ENCODE measurements at places on chromosomes 4 and X.
A peak's percentile ranks its signal among the peaks of the same experiment; 100 is the strongest.

DNA sequence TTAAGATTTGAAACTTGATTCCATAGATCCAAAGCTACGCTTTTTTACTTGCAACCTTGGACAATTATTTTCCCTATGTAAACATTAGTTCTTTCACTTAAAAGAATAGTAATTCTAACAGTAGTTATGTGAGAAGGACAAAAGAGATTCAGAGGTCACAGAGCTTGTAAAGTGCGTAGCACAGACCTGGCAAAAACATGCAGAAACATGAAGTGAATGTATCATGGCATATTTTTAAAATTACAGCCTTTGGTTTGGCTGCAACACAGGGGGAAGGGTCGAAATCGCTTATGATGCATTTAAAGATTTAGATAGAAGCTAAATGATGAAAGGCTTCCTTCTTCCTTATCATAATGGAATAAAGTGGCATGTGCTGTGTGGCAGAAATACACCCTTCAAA lies 1068.8 kb downstream of the ARAP2 start:
- H3K4me1 ChIP-seq = no peaks in the 10 kb centered on the region
- H3K27me3 ChIP-seq = no peaks in the 10 kb centered on the region

DNA sequence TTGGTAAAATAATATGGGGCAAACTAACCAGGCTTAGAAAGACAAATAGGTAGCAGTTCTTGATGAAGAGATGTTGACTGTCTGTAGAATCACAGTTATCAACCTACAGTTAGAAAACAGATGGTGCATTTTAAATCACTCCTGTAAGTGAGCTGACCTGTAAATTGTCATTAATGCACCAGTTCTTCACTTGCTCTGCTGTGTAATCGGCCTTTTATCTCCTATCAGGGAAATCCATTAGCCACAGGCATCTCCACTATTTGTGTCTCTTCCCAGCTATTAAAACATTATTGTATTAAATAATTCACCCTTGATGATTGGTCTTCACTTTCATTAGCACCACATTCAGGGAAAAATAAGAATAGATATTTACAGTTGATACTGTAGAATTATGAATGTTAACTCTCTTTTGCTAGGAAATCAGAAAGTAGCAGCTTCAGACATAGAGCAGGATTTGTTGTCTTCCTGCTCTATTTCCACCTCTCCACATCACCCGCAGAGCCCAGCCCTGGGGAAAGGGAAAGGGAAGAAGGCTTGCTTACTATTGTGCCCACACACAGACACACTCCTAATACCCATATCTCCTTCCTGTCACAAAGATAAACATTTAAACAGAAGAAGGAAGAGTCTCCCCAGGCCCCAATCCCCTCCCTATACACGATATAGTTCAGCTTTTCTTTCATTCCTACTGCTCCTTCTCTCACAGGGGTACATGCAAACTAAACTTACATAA lies 97.1 kb downstream of the REELD1 start:
- H3K36me3 ChIP-seq = no peaks in the 10 kb centered on the region
- H3K27me3 ChIP-seq = no peaks in the 10 kb centered on the region
- H3K4me1 ChIP-seq = no peaks in the 10 kb centered on the region
- H3K4me3 ChIP-seq = no peak overlapping the region
- H3K27ac ChIP-seq = peak overlapping the region; percentile 38
- no peak for DNase-seq

- H3K36me3 ChIP-seq = no peaks in the 10 kb centered on the region
- peak; percentile 19 for DNase-seq
- H3K4me1 ChIP-seq = peaks cover 40% of the 10 kb centered on the region
- peak overlapping the region; percentile 38 for H3K4me3 ChIP-seq
- peak overlapping the region; percentile 7 for H3K27ac ChIP-seq
Observed at GRCh38 chr4:123412091-123412505, 15.5 kb downstream of the SPRY1 start.

DNA sequence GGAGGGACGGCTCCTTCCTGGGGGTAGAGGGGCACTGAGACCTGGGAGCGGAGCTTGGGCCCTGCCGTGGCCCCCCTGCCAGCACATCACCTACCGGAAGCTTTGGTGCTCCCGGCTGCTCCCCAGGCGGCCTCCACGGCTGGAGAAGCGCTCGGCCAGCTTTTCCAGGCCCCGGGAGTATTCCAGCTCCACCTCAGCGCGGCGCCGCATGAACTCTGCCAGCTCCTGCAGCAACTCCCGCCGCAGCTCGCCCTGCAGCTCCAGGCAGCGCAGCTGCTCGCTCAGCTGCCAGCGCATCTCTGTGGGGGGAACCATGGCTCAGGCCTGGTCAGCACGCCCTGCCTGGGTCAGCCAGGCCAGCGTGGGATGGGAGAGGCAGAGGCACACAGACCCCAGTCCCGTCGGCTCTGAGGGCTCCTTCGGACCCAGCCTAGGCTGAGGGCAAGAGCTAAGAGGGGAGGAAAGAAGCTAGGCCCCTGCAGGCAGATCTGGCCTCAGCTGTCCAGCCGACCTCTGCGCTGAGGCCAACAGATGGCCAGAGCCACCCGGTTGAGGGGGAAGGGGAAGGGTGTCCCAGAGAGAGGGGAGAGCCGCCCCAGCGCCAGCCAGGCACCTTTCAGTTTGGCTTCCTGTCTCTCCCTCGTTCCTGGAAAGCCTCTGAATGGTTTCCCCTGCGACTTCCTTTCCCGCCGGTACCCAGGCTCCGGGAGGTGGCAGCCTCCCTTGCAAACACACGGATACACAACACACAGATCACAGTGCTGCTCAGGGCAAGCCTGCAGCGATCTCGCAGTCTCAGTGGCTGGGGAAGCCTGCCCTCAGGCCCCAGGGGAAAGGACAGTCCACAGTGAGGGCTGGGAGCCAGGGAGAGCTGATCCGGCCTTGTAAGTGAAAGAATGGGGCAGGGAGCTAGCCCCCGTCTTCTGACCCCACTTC lies 4.3 kb downstream of the ARHGAP4 start:
- no peaks in the 10 kb centered on the region for H3K27me3 ChIP-seq
- peaks cover 41% of the 10 kb centered on the region for H3K4me1 ChIP-seq
- no peak overlapping the region for H3K27ac ChIP-seq
- no peak for DNase-seq
- no peak overlapping the region for H3K4me3 ChIP-seq

DNA sequence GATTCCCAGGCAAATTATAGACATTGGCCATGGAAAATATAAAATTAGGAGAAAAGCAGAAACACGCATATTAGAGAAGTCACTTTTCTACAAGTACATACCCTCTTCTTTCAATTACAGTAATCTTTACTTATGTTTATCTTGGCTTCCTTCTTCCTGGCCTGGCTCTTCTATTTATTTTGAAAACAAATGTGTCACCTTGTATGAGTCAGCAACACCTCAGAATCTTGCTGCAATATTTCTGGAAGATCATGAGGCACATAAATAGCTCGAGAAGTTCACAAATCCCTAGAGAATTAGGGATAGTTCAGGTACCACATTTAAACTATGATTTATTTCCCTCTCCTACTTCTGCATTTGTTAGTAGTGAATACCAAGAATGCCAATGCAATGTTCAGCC lies 124.6 kb downstream of the ANOS1 start:
- no peak overlapping the region for H3K27ac ChIP-seq
- no peaks in the 10 kb centered on the region for H3K4me1 ChIP-seq
- H3K36me3 ChIP-seq = no peaks in the 10 kb centered on the region
- no peak for DNase-seq
- H3K27me3 ChIP-seq = no peaks in the 10 kb centered on the region

GRCh38 chr4:110636171-110636679 lies 13.3 kb upstream of the PITX2 start:
- H3K27ac ChIP-seq = no peak overlapping the region
- peaks cover 73% of the 10 kb centered on the region for H3K27me3 ChIP-seq
- peaks cover 9% of the 10 kb centered on the region for H3K4me1 ChIP-seq
- DNase-seq = no peak

DNA sequence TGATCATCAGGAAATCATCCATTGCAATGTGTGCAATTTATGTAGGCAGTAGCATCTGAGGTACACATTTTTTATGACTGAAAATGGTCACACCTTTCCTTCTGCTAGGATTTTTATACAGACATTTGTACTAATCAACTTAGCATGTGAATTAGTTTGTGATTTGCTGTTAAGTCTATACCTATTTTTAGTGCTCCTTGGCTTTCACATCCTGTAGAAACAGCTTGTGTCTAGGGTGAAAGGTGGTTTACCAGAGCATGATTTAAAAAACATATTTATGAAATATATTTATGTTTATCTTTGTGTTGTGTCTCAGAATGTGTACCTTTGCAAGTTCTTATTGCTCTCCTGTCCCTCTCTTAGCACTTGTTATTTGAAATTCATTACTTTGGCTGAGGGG lies 916.0 kb downstream of the TECRL start:
- no peak overlapping the region for H3K4me3 ChIP-seq
- no peaks in the 10 kb centered on the region for H3K4me1 ChIP-seq
- DNase-seq = no peak
- no peaks in the 10 kb centered on the region for H3K36me3 ChIP-seq
- H3K27me3 ChIP-seq = no peaks in the 10 kb centered on the region

DNA sequence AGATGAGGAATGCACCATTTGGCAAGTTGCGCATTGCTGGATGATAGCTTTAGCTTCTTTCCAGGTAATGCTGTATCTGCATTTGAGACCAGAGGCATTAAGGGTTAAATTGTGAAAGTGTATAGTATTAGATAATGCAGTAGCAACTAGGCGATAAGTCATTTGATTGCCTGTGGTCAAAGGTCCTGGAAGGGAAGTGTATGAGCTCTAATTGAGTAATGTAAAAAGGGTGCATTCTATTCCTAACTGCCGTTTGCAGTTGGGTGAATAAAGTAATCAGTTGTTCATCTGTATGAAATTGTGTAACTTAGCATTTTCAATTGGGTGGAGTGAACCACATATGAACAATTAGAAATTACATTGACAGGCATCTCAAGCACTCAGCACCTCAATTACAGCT lies 54.5 kb upstream of the WDR1 start:
- no peak overlapping the region for H3K4me3 ChIP-seq
- H3K4me1 ChIP-seq = no peaks in the 10 kb centered on the region
- no peaks in the 10 kb centered on the region for H3K36me3 ChIP-seq

GRCh38 chr4:124389591-124389990 lies 322.9 kb downstream of the ANKRD50 start:
- H3K4me1 ChIP-seq = no peaks in the 10 kb centered on the region
- no peak for DNase-seq
- H3K27me3 ChIP-seq = no peaks in the 10 kb centered on the region
- no peak overlapping the region for H3K27ac ChIP-seq

- no peak for DNase-seq
- H3K27me3 ChIP-seq = peaks cover under 1% of the 10 kb centered on the region
- no peaks in the 10 kb centered on the region for H3K4me1 ChIP-seq
- no peaks in the 10 kb centered on the region for H3K36me3 ChIP-seq
- H3K4me3 ChIP-seq = no peak overlapping the region
Observed at GRCh38 chr4:7358100-7358735, 76.5 kb downstream of the PSAPL1 start.

GRCh38 chr4:185991770-185992169 lies 77.2 kb upstream of the TLR3 start:
- no peaks in the 10 kb centered on the region for H3K36me3 ChIP-seq
- H3K27ac ChIP-seq = no peak overlapping the region
- no peak for DNase-seq
